EH (cell line): ENCODE measurements at places on chromosomes 16 and 17.

- DNase-seq, result no peak
These were observed 9.2 kb downstream of the MMP15 start for GRCh38 chr16:58034774-58035173.

GRCh38 chr17:17853811-17854447 is 17.1 kb upstream of the SREBF1 start:
- peak; percentile 67 for DNase-seq

GRCh38 chr17:29929006-29929532 is 959 bp downstream of the SSH2 start:
- DNase-seq, result peak; percentile 41

GRCh38 chr17:50081757-50082156 is 13.4 kb upstream of the PDK2 start:
- DNase-seq, result no peak

DNA sequence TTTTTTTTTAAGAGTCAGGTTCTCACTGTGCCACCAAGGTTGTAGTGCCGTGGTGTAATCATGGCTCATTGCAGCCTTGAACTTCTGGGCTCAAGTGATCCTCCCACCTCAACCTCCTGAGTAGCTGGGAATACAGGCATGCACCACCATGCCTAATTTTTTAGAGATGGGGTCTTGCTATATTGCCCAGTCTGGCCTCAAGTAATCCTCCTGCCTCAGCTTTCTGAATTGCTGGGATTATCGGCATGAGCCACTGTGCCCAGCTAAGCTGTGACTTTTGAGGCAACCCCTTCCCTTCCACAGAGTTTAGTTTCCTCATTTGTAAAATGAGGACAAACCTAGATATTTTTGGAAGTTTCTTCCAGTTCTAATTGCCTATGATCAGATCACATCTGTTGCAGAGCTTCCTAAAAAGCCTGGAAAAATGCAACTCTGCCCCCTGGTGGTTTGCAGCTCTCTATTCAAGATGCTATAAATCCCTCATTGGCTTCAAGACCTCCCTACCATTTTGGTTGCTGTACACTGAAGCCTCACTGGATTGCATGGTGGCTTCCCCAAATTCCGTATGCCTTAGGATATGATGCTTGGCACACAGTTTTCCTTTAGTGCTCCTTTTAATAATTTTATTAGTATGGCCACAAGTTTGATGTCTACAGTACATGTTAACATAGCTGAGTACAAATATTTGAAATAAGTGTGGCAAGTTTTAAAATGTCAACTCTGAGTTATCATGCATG is 19.3 kb downstream of the GDE1 start:
- peak; percentile 74 for DNase-seq

GRCh38 chr17:79556271-79556670 is 54.6 kb downstream of the RBFOX3 start:
- no peak for DNase-seq

- DNase-seq, result peak; percentile 81
These were observed 47.1 kb upstream of the AKTIP start for GRCh38 chr16:53549970-53550690.

- DNase-seq, result no peak
These were observed 42.1 kb downstream of the USP31 start for GRCh38 chr16:23107117-23107516.

DNA sequence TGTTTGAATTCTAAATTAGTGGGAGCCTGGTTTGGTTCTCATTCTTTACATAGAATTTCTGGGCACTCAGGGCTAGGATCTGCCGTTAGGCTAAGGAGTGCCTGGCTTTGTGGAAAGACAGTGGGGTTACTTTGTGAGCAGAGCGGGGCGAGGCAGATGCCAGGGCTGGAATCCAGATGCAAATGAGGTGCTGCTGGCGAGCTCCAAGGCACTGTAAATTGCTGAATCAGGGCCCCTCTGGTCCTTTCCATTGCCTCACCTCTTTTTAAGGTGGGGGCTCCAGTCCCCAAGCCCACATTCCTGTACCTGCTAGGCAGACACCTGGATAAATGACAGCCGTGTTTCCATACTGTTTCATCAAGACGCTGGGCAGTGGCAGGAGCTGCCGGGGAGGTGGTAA is 33.8 kb downstream of the PIPOX start:
- DNase-seq, result no peak

GRCh38 chr16:68951991-68952877 is 108.9 kb downstream of the TANGO6 start:
- peak; percentile 79 for DNase-seq

DNA sequence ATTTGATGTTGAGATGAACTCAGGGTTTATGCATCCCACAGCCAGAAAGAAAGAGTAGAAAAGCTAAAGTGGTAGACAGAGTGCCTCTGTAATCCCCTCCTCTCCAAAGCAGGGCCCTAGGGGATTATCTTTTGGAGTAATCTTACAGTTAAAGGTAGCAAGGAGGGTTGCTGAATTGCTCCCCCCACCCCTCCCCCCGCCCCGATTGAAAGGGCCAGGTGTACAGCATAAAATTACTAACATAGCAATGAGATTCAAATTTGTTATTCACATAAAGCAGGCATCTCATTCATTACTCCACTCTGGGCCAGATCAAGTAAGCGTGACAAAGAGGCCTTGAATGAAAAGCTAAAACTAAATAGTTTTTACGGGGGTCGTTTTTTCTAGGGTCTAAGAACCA is 72.7 kb downstream of the STH start:
- DNase-seq, result no peak
